Calu3 (cell line): ENCODE measurements at places on chromosomes 11 and 22. TPM values are rescaled to one million over a fixed set of nuclear protein-coding genes. Genes with fewer than 3 reads are reported as not detected.

- no peak overlapping the region for H3K27ac ChIP-seq
- H3K4me3 ChIP-seq, result no peak overlapping the region
- no peak for DNase-seq
- H3K36me3 ChIP-seq, result no peaks in the 10 kb centered on the region
- peaks cover 9% of the 10 kb centered on the region for H3K4me1 ChIP-seq
- peaks cover 53% of the 10 kb centered on the region for H3K27me3 ChIP-seq
Observed at GRCh38 chr22:27270818-27271510, 530.6 kb downstream of the MN1 start.

DNA sequence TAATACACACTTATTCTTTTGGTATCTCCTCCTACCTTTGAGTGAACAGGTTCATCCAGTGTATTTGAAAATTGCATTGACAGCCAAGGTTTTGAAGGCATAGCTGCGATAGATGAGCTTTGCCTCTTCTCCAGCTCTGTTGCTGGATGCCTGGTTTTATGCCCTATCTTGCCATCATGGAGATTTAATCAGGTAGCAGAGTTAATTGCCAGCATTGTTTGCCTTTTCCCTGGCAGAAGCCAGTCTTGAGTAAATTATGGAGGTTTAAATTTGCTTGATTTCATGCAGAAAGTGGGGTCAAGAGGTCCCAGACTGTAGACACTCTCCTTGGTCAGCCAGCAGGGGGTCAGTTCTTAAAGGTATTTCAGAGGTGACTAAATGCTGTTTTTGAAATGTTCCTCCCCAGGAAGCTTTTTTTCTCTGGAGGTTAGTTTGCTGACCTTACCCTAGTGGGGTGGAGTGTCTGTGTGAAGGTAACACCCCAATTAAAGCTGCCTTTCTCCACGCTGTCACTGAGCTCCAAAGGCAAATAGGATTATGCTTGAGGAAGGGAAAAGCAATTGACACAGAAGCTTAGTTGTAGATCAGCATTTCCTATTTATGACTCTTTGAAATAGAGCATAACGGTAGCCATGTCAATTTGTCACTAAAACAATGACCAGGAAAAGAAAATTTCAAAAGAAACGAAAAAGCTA, 96.0 kb downstream of the EXT2 start:
- DNase-seq, result no peak
- H3K36me3 ChIP-seq, result peaks cover 4% of the 10 kb centered on the region
- H3K27me3 ChIP-seq, result no peaks in the 10 kb centered on the region

DNA sequence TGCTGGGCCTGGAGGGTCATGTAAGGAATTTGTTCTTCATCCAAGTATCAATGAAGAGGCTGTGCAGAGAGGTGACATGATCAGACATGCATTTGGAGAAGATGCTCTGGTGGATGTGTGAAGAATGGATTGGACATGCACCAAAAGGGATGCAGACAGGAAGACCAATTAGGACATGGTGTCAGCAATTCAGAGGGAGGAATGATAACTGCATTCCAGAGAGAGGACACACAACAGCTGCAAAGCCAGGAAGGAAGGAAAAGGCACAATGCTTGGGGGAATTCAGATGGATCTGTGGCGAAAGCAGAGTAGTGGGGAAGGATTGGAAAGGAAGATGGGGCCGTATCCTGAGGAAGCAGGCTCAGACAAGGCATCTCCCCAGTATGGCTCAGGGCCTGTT, 5.2 kb upstream of the ARRB1 start:
- DNase-seq, result no peak
- peaks cover 17% of the 10 kb centered on the region for H3K4me1 ChIP-seq
- peaks cover 27% of the 10 kb centered on the region for H3K27me3 ChIP-seq
- H3K36me3 ChIP-seq, result peaks cover 9% of the 10 kb centered on the region
- no peak overlapping the region for H3K27ac ChIP-seq

- no peak overlapping the region for H3K27ac ChIP-seq
- peaks cover 100% of the 10 kb centered on the region for H3K27me3 ChIP-seq
- DNase-seq, result no peak
- H3K4me3 ChIP-seq, result no peak overlapping the region
- H3K36me3 ChIP-seq, result no peaks in the 10 kb centered on the region
Observed at GRCh38 chr11:35524780-35525179, 636 bp downstream of the PAMR1 start.

DNA sequence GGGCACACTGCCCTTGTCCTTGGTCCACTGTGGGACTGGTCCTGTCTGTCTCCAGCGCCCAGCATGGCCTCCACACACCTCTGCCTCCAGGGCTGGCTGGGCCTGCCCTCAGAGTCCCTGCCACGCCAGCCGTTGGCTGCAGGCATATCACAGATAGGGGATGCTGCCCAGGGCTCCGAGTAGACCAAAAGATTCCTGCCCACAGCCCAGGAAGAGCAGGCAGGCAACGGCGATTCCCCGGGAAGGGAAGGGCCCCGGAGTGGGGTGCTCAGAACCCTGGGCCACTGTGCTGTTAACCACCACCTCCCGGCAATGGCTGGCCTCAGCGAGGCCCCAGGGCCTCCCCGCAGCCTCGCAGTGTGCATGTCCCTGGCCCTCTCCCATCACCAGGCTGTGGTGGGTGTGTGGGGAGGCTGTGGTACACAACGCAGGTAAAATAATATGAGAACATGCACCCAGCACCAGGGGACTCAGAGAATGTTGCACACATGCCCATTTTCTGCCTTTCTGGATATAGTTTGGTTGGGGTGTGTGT, 2.2 kb downstream of the IFITM5 start:
- peaks cover 13% of the 10 kb centered on the region for H3K4me1 ChIP-seq
- H3K27me3 ChIP-seq, result peaks cover 60% of the 10 kb centered on the region
- H3K36me3 ChIP-seq, result no peaks in the 10 kb centered on the region

DNA sequence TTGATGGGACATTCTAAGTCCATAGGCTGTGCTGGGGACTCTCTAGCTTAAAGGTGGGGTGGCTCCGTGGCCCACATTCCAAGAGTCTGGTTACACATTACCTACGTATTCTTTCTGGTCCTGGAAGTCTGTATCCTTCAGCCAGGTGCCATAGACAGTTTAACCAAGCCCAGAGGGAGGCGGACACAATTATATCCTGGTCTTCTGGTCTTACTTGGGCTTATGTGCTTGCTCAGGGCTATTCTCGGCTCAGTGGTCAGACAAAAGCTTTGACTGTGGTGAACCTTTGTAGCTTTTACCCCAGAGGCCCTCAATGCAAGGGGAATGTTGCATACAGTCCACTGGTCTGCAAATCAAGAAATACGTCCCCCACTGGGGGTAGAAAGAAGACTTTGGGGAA, 3.4 kb upstream of the INCENP start:
- H3K4me3 ChIP-seq, result no peak overlapping the region
- H3K4me1 ChIP-seq, result peaks cover 10% of the 10 kb centered on the region
- H3K36me3 ChIP-seq, result peaks cover 23% of the 10 kb centered on the region

- peak; percentile 47 for DNase-seq
- H3K36me3 ChIP-seq, result peaks cover 20% of the 10 kb centered on the region
- no peak within 1 kb of the TSS for H3K27ac ChIP-seq
- no peaks in the 10 kb centered on the region for H3K27me3 ChIP-seq
- H3K4me3 ChIP-seq, result peak within 1 kb of the TSS; percentile 62
Observed at GRCh38 chr11:77127920-77128691, at the start of gene MYO7A. Gene MYO7A, plus strand, starts transcription at chr11:77128246. Its CDS starts 2,389 bp downstream, at chr11:77130635.

GRCh38 chr11:121839781-121840180, 276.2 kb downstream of the BLID start:
- no peaks in the 10 kb centered on the region for H3K36me3 ChIP-seq
- DNase-seq, result no peak
- H3K27ac ChIP-seq, result no peak overlapping the region

GRCh38 chr11:126262216-126262615, 6.5 kb downstream of the SRPRA start:
- H3K4me3 ChIP-seq, result no peak overlapping the region
- peaks cover 30% of the 10 kb centered on the region for H3K36me3 ChIP-seq
- no peaks in the 10 kb centered on the region for H3K4me1 ChIP-seq
- H3K27me3 ChIP-seq, result no peaks in the 10 kb centered on the region

DNA sequence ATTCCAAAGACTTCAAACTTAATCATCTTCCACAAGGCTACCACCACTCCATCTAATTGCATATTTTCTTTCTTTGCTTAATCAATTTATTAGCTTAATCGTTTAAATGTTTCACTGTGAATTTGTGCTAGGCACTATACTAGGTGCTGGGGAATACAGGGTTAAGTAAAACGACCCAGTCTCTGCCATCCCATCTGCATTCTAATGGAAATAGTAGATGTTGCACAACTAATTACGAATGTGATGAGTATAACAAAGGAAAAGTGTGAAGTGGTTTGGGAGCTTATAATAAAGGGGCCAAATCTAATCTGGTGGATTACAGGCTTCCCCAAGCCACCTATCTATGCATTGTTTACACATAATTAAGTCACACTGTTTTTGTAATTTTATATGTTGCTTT, 147.1 kb downstream of the FAM181B start:
- H3K36me3 ChIP-seq, result no peaks in the 10 kb centered on the region
- no peak for DNase-seq
- H3K4me3 ChIP-seq, result no peak overlapping the region
- H3K4me1 ChIP-seq, result no peaks in the 10 kb centered on the region

- H3K36me3 ChIP-seq, result no peaks in the 10 kb centered on the region
- H3K27me3 ChIP-seq, result peaks cover 64% of the 10 kb centered on the region
- peak; percentile 76 for DNase-seq
- H3K4me1 ChIP-seq, result no peaks in the 10 kb centered on the region
- H3K4me3 ChIP-seq, result no peak overlapping the region
Observed at GRCh38 chr11:1401656-1402221, 12.0 kb downstream of the BRSK2 start.

DNA sequence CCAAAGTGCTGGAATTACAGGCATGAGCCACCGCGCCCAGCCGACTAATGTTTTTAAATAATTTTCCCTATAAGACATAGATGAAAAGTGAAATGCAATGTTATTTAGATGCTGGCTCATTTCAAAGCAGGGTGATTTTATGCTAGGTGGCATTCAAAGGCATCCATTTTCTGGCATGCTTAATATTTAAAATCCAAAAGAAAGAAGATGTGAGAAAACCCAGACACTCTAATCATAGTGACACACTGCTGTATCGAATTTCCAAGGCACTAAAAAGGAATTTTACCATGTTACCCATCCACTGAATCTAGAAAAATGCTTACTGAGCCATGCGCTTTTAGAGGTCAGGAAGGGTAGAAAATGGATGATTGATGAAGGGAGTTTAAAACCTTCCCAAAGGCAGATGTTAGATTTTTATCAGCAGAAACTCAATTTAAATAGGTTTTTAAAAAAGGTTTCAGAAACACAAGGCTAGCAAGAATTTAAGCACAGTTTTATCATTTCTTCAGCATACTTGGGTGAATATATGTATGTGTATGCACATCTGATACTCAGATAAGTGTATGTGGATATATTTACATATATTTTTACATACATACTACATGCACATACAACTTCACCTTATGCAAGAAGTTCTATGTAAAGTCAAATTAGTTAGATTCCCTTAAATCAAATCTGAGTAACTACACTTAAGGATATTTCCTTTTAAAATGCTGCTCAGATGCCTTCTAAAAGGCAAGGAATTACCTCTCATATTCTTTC, 24.1 kb upstream of the CCDC89 start:
- no peak overlapping the region for H3K4me3 ChIP-seq
- no peak overlapping the region for H3K27ac ChIP-seq
- DNase-seq, result no peak
- no peaks in the 10 kb centered on the region for H3K36me3 ChIP-seq
- no peaks in the 10 kb centered on the region for H3K27me3 ChIP-seq
- H3K4me1 ChIP-seq, result no peaks in the 10 kb centered on the region

- H3K4me3 ChIP-seq, result no peak overlapping the region
- DNase-seq, result no peak
- no peaks in the 10 kb centered on the region for H3K27me3 ChIP-seq
- H3K4me1 ChIP-seq, result no peaks in the 10 kb centered on the region
- H3K27ac ChIP-seq, result peak overlapping the region; percentile 38
Observed at GRCh38 chr11:34154059-34154875, 48.8 kb downstream of the NAT10 start.

- H3K27me3 ChIP-seq, result no peaks in the 10 kb centered on the region
- no peak for DNase-seq
- no peak overlapping the region for H3K4me3 ChIP-seq
- no peaks in the 10 kb centered on the region for H3K36me3 ChIP-seq
- no peak overlapping the region for H3K27ac ChIP-seq
- peaks cover 9% of the 10 kb centered on the region for H3K4me1 ChIP-seq
Observed at GRCh38 chr11:120217941-120218694, 7.3 kb downstream of the OAF start.

DNA sequence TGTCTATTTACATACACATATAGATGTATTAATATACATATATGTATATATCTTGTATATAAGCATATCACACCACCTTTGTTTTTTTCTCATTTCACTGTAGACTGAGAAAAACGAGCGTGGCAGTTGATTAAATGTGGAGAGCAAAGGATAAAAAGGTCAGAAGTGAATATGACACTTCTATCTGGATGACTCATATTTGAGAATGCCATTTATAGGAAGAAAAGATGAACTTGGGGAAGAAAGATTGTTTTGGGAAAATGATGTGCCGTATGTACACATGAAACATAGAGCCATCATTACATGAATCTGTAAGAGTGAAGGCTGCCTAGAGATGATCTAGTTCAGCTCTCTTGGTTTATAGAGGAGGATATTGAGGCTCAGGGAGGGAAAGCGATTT, 28.7 kb downstream of the AMOTL1 start:
- H3K27me3 ChIP-seq, result no peaks in the 10 kb centered on the region
- DNase-seq, result no peak
- no peak overlapping the region for H3K27ac ChIP-seq
- H3K4me3 ChIP-seq, result no peak overlapping the region
- H3K4me1 ChIP-seq, result peaks cover 28% of the 10 kb centered on the region

- no peaks in the 10 kb centered on the region for H3K4me1 ChIP-seq
- H3K36me3 ChIP-seq, result no peaks in the 10 kb centered on the region
- peaks cover 6% of the 10 kb centered on the region for H3K27me3 ChIP-seq
- H3K27ac ChIP-seq, result no peak overlapping the region
Observed at GRCh38 chr11:122628810-122629555, 26.5 kb upstream of the UBASH3B start.

- no peak overlapping the region for H3K27ac ChIP-seq
- DNase-seq, result no peak
- H3K4me1 ChIP-seq, result peaks cover 8% of the 10 kb centered on the region
- no peaks in the 10 kb centered on the region for H3K27me3 ChIP-seq
- H3K36me3 ChIP-seq, result peaks cover 50% of the 10 kb centered on the region
Observed at GRCh38 chr11:65968600-65969482, 7.3 kb downstream of the SART1 start.

GRCh38 chr22:48138855-48139254, 1376.4 kb downstream of the TBC1D22A start:
- H3K27ac ChIP-seq, result no peak overlapping the region
- no peaks in the 10 kb centered on the region for H3K4me1 ChIP-seq
- H3K4me3 ChIP-seq, result no peak overlapping the region
- no peak for DNase-seq
- H3K27me3 ChIP-seq, result no peaks in the 10 kb centered on the region

GRCh38 chr11:59188954-59189353, 17.0 kb downstream of the DTX4 start:
- no peak overlapping the region for H3K4me3 ChIP-seq
- no peak for DNase-seq
- peak overlapping the region; percentile 43 for H3K27ac ChIP-seq

- H3K36me3 ChIP-seq, result peaks cover 99% of the 10 kb centered on the region
- H3K27me3 ChIP-seq, result no peaks in the 10 kb centered on the region
- H3K4me1 ChIP-seq, result peaks cover 31% of the 10 kb centered on the region
- DNase-seq, result no peak
- peak overlapping the region; percentile 14 for H3K4me3 ChIP-seq
Observed at GRCh38 chr11:65445604-65446445, 23.2 kb downstream of the NEAT1 start.

GRCh38 chr11:44618561-44619425, 53.3 kb downstream of the CD82 start:
- H3K27ac ChIP-seq, result no peak overlapping the region
- DNase-seq, result no peak
- H3K4me1 ChIP-seq, result no peaks in the 10 kb centered on the region
- H3K27me3 ChIP-seq, result peaks cover 36% of the 10 kb centered on the region

OR8D1 gene
- not detected in 2 replicates for total RNA-seq

MUC15 gene
- not detected in 2 replicates for total RNA-seq

MFNG gene
- 19.0 and 22.1 TPM in 2 replicates for total RNA-seq

RCOR2 gene
- 0.26 and 0.37 TPM in 2 replicates for total RNA-seq

SPI1 gene
- total RNA-seq, result not detected in 2 replicates

MOGAT2 gene
- total RNA-seq, result not detected in 2 replicates

AGBL2 gene
- total RNA-seq, result 3.2 and 6.1 TPM in 2 replicates

OR2AT4 gene
- total RNA-seq, result not detected in 2 replicates

SCGB1D2 gene
- total RNA-seq, result not detected in 2 replicates
